ENCODE measurements at places on chromosomes 4 and X.
A peak's percentile ranks its signal among the peaks of the same experiment; 100 is the strongest.

- no peak for DNase-seq
Observed at GRCh38 chrX:19875050-19875431, 12.4 kb downstream of the SH3KBP1 start.

- DNase-seq: no peak
Observed at GRCh38 chr4:67273666-67274065, 271.6 kb downstream of the CENPC start.

GRCh38 chrX:24574743-24575142 is 72.4 kb downstream of the PCYT1B start:
- DNase-seq: no peak

DNA sequence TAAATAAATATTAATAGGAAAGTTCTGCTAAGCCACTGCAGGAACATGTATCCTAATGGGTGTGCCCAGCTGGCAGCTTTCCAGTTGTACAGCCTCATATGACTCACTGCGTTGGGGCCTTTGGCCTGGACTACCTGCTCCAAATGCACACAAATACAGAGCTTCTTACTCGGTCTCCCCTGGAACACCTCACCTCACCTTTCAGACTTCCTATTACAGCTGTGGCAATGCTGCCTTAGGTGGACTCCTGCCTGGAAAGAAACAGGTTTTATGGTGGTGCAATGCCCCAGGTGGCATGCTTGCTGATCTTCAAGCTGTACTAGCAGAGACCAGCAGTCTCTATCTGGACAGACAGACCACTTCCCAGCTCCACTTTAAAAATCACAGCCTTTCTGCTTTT is 85.7 kb upstream of the EXOC1L start:
- no peak for DNase-seq

DNA sequence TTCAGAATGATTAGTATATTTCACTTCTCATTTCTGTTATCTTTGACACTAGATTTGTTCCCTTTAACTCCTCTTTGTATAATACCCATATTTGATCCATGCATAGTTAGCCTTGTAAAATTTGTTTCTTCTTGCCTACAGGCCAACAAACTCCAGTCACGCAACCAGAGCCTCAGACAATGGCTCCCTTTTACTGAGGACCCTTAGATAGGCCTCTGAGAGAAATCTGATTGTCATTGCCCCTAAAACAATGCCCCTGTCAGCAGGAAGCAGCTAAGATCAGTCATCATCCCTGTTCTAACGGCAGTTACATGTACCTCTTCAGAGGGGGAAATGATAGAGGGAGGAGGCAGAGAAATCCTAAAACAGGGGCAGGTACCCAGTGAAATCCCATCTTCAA is 190.6 kb upstream of the TENT5D start:
- DNase-seq: no peak

- no peak for DNase-seq
Observed at GRCh38 chr4:37662861-37663390, 23.2 kb downstream of the RELL1 start.

GRCh38 chr4:134627366-134627765 is 425.8 kb upstream of the PABPC4L start:
- no peak for DNase-seq

- no peak for DNase-seq
Observed at GRCh38 chrX:17608888-17609287, 128.4 kb upstream of the SCML1 start.

GRCh38 chrX:154890990-154891639 is 5.0 kb downstream of the F8A1 start:
- DNase-seq: no peak

GRCh38 chr4:165360041-165360695 is 18.6 kb upstream of the CPE start:
- DNase-seq: no peak

GRCh38 chr4:144104509-144105130 is 35.9 kb downstream of the GYPA start:
- no peak for DNase-seq

- no peak for DNase-seq
Observed at GRCh38 chr4:179415847-179416223, 1973.6 kb upstream of the AGA start.

- no peak for DNase-seq
Observed at GRCh38 chrX:139680356-139680755, 27.6 kb downstream of the MCF2 start.

- DNase-seq: no peak
Observed at GRCh38 chr4:151671541-151672059, 89.2 kb downstream of the GATB start.

DNA sequence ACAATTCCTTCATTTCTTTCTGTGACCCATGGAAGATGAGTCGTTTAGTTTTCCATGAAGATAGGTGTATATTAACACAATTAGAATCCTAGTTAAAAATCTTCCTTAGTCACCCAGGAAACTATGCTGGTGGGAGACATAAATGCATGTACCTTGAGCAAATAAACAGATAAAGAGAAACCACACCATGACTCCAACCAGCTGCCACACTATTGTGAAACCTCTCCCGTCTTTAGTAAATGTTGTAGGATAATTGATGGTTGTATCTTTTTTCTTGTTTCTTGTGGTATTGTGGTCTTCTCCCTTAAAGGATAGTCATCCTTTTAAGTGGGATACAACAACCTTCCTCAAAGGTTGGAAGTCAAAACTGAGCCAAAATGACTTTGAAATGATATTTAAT is 103.8 kb upstream of the LEF1 start:
- no peak for DNase-seq

DNA sequence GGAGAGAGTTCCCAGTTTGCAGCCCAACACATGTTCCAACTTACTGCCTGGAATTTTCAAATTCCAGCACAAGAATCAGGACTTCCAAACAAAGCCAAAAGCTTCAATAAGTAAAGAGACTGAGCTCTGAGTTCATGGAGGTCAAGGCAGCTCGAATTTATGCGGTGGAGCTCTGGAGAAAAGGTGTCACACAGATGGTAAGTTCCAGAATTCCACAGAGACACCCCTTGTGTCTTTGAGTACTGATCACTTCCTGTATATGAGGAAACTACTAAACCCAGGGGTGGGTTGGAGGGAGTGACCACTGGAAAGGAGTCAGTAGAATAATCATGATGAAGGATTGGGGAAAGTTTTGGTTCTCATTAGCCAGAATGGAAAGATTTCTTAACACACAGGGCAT is 118.5 kb upstream of the GUCY1A1 start:
- DNase-seq: no peak

DNA sequence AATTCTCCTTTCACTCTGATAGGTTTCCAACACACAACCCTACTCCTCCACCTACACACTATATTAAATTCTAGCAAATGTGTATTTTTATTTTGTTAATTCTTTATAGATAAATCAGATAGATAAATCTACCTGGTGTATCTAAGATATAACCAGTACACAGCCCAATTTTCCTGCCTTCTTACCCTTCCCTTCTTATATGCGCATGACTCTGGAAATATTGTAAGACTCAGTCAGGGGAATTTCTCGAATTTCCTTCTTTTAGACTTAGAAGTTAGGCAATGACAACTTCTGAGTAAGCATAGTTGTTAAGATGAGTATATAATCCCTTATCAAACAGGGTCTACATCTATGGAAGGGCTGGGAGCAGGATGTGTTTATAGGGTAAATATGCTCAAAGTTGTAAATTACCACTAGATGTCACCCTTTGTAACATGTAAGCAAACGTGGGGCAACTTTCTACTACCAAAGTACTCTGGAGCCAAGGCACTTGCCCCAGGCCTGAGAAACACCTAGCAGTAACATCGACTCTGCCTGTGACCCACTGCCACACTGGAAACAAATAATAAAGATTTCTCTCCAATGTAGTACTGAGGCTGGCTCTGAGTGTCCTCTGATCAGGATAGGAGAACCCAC is 444.7 kb downstream of the IQCM start:
- DNase-seq: no peak

- DNase-seq: no peak
Observed at GRCh38 chr4:122086338-122087065, 65.6 kb upstream of the BLTP1 start.

GRCh38 chrX:1384658-1385252 is 7.2 kb downstream of the SLC25A6 start:
- no peak for DNase-seq

DNA sequence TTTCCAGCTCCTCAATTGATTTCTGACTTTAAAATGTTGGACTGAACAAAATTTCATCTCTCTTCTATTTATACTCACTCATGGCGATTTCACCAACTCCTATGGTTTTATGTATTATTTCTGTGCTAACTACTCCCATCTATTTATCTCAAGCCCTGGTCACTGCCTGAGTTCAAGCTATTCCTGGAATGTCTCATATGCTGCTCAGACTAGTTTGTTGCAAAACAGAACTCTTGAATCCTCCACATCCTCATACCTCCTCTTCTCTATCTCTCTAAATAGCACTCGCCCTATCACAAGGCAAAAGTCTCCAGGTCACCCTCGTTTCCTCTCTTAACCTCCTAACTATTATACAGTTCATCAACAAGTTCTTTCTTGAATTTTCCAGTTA is 19.0 kb upstream of the DDX60 start:
- DNase-seq: no peak

- DNase-seq: no peak
Observed at GRCh38 chr4:138317175-138317748, 75.1 kb upstream of the SLC7A11 start.

GRCh38 chrX:5431823-5432222 is 796.8 kb downstream of the NLGN4X start:
- DNase-seq: no peak

DNA sequence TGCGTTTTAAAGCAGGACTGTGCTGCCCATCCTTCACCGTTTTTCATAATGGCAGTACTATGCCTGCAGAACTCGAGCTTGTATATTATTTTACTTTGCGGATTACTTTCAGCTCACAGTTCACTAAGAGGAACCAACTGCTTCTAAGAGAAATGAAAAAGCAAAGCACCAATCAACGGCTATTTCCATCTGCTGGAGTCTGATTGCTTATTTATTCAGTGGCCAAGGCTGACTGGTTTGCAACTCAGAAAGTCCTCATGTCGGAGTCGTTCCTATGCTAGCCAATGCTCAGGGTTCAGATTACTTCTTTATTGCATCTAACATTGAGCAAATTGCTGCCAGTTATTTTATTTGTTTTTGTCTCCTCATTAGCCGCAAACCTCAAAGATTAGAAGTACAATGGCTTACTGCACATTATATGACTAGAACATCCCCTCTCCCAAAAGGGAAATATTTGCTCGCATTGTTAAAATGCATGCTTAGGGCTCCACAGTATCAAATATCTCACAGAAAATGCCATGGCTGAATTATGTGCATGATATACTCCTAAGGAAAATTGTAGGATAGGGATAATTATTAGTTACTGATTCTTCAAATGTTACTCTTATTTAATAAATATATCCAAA is 1628.2 kb upstream of the ADGRL3 start:
- no peak for DNase-seq

- DNase-seq: no peak
Observed at GRCh38 chrX:42752730-42753129, 25.2 kb downstream of the PPP1R2C start.

- DNase-seq: no peak
Observed at GRCh38 chrX:750263-750662, 119.7 kb downstream of the SHOX start.

- DNase-seq: no peak
Observed at GRCh38 chr4:107850438-107850837, 25.7 kb downstream of the SGMS2 start.

DNA sequence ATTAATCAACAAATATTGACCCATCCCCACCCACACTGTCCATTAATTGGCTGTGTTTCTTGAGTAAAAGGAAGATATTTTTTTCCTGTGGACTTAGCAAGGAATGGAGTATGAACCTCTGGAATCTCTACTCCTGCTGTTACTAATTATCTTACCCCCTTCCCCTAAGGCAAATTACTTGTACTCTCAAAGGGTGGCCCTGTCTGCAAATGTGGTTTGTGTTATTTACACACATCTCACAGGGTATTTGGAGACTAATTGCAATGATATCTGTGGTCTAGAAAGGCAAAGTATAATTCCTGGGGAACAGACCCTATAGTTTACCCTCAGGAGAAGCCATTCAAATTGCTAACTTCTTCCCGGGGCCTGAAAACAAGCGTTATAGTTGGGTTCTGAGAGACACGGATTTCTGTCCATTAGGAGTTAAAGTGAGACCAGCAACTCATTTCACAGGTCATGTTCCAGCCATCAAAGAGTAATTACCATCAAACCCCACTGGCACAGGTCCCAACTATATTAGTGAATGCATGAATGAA is 133.0 kb upstream of the RASGEF1B start:
- DNase-seq: no peak

DNA sequence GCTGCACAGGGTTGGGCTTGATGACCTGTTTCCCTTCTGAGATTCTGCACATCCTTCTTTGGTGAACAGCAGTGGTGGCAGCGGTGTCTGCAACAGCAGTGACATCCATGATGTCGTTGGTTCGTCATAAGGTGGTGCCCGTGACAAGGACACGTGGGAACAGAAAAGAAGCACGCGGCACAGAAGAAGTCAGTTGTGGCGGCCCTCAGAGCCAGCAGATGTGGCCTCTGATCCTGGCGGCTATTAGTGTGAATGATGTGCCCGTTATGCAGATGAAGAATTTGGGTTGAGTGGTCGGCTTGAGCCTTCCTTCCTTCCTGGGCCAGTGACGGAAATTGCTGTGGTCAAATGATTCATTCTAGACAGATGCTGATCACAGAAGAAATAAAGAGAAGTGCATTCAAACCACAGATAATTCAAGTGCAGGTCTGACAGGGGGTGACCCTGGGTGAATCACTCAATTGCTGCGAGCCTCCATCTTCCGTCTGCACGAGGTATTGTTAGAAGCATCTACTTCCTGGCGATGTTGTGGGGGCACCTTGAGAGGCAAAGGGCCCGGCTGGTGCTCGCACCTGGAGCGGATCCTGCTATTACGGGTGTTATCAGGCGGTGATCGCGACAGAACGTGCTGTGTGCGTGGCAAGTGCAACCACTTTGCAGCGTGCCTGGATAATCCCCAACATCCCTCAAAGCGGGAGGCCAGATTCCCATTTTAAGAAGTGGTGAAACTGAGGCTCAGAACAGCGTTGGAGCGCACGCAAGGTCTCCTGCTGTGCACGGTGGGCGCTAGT is 215.2 kb upstream of the PSAPL1 start:
- peak; percentile 30 for DNase-seq

GRCh38 chrX:25012793-25013631 is 2.8 kb downstream of the ARX start:
- no peak for DNase-seq

DNA sequence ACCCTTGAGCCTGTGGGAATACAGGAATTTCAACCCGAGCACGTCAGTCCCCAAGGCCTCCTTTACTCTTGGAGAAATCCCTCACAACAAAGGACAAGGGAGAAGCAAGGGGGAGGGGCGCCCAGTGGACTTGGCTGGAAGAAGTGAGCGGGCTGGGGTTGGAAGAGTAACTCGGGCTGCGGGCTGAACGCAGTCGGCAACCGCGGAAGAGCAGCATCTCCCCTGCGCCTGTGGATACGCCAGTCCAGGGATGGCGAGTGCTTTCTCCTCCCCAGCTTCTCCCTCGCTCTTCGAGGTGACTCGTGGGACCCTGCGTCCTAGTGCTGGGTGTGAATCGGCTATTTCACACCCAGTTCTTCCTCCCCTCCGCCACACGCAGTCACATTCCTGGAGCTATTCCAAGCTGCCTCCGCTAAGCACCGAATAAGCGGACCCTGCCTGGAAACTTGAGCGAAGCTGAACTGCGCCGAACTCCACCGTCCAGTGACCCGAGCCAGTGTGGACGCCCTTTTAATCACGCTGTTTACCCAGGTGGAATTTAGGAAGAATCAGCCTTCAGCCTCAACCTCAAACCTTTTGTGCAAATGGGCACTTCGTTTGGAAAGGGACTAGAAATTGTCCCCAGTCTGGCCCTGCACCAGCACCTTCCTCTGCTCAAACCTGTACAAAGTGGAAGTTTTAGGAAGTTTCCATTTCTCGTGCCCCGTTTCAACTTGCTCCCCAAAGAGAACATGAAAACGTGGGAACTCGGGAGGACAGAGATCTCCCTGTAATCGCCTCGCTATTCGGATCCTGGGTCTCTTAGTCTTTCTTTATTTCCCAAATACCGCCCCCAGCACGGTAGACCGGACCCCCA is 64.3 kb upstream of the WDR17 start:
- DNase-seq: no peak

All from stimulated activated CD8-positive, alpha-beta memory T cell treated with anti-CD3 and anti-CD28 coated beads, Interleukin-2, amount 100 ng/mL, for 1 hour (primary cell).